GDM1 (cell line): ENCODE measurements at places on chromosomes 11 and 22.
A peak's percentile ranks its signal among the peaks of the same experiment; 100 is the strongest.

- DNase-seq, result no peak
Measured at GRCh38 chr11:32121012-32121411, 30.1 kb downstream of the RCN1 start.

- DNase-seq, result no peak
Measured at GRCh38 chr11:16605389-16605893, 133.0 kb upstream of the C11orf58 start.

DNA sequence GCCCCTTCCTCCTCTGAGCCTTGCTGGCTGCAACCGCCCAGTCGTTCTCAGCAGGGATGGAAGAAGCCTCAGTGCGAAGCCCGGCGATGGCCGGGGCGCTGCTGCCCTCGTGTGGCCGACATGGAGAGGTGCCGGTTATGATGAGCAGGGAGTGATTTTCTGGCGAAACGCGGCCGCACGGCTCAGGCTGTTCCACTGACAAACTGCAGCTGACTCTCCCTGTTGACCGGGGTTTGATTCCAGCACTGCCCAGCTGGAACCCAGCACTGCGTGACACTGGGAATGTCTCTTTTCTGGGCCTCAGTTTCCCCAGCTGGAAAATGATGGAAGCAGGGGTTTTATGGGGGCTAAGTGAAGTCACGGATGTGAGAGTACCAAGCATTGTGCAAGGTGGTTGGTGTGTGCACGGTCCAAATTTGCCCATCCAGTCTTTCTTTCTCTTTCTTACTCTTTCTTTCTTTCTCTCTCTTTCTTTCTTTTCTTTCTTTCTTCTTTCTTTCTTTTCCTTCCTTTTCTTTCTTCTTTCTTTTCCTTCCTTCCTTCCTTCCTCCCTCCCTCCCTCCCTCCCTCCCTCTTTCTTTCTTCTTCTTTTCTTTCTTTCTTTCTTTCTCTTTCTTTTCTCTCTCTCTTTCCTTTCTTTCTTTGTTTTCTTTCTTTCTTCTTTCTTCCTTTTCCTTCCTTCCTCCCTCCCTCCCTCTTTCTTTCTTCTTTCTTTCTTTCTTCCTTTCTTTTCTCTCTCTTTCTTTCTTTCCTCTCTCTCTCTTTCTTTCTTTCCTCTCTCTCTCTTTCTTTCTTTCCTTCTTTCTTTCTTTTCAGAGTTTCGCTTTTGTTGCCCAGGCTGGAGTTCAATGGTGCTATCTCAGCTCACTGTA, 25.8 kb upstream of the MPPED1 start:
- peak; percentile 73 for DNase-seq

DNA sequence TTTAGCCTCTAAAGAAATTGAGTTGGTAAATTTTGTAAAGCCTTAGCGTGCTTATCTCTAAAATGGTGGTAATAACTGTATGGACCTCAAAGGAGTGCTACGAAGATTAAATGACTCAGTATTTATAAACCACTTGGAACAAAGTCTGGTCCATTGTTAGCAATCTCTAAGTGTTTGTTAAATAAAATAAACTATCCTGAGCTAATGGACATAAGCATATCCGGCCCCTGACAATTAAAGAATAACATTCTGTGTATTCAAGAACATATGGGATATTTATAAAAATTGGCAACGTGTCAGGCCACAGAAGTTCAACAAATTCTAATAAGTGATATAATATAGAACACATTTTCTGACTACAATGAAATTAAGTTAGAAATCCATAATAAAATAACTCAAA, 71.0 kb downstream of the MYEOV start:
- DNase-seq, result no peak

DNA sequence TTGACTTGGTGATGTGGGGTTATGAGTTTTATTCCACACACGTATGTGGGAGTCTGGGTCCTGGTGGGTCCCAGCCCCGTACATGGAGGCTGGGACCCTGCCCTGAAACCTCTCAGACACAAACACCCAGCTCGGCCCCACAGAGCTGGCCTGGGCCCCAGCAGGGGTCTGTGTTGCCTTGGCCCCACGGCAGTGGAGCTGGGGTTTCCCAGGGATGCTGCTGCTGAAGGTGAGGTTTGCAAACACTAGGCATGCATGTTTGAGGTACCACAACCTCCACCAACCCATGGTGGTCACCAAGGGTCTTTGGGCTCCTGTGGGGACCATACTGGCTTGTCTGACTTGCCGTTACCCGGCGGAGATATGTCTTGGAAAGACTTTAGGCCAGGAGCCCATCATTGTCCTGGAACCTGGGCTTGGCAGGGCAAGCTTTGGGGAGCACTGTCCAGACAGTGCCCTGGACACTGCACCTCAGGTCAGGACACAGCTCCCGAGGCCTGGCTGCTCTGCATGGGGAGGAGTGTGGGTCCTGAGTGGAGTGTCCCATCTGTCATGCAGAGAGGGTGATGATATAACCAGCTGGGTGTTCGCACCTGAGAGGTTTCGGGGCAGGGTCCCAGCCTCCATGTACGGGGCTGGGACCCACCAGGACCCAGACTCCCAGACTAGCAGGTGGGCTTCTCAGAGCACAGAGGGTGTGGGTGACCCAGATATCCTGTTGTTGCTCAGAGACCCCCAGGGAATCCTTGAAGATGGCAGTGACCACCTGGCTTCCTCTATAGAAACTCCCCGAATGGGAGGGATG, 63.3 kb downstream of the KCNQ1 start:
- no peak for DNase-seq

- no peak for DNase-seq
Measured at GRCh38 chr11:122261546-122261945, 145.5 kb upstream of the BLID start.

- no peak for DNase-seq
Measured at GRCh38 chr11:126748793-126749192, 251.8 kb downstream of the KIRREL3 start.

DNA sequence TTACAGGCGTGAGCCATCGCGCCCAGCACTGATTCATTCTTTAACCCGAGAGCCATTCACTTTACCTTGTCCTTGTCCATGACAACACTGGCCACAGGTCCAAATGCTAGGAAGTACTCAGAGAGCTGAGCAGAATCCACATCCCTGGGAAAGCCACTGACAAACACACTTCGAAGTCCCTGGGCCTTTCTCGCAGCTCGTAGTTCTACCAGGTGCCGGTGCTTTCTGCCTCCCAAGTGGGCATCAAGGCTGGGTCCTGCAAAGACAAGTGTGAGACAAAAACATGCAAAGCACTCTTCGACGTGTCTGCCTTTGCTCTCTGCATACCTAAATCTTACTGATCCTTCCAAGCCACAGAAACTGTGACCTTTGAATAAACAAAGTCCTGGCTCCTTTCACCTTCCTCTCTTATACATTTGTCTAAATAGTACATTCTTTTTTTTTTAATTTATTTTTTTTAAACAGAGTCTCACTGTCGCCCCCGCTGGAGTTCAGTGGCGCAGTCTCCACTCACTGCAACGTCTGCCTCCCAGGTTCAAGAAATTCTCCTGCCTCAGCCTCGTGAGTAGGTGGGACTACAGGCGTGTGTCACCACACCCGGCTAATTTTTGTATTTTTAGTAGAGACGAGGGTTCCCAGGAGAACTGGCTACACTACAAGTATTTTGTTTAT, 2.2 kb downstream of the TUT1 start:
- DNase-seq, result no peak

DNA sequence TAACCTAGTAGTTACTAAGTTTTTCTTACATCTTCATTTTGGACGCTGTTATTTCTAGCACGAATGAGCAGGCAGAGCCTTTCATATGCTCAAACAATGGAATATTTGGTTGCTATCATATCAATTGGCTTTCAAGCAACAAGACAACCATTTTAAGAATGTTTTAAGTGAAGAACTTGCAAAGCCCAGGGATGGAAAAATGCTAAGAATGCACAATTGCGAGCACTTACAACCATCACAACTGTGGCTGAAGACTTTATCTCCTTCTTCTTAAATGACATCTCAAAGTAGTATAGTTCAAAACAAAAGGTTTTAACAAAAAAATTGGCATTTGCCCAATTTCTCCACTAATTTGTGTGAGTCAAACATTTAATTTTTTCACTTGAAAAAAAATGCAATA, 8.3 kb upstream of the MMP1 start:
- no peak for DNase-seq

DNA sequence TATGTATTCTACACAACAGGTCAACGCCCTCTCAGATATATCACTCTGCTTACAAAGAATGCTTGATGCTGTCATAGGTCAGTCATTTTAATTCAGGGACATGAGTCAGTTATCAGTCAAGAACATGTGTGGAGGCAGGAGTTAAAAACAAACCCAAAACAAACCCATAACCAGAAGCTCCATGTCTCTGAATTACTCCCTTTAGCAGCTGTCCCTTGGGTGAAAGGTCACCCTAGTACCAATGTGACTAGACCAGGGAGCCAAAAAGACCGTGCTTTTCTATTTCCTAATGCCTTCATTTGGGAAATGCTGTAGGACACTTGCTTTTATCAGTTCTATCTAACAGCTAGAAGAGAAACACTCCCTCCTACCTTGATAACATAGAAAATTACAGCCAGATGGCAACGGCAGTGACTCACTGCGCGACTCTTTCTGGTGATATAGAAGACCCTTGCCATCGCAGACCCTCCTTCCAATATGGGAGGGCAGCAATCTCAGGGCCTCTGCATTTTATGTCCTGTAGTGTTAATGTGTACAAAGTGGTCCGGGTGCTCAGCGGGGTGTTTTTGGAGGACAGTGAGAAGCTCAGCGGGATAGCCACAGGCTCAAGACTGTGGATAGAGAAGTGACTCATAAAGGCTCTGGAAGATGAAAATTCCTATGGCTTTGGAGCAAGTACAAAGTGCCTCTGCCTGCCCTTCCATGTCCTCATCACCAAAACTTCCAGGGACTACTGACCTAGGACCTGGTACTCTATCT, 24.8 kb downstream of the APOL5 start:
- no peak for DNase-seq

GRCh38 chr11:68839054-68839865, 2.5 kb downstream of the CPT1A start:
- peak; percentile 97 for DNase-seq

DNA sequence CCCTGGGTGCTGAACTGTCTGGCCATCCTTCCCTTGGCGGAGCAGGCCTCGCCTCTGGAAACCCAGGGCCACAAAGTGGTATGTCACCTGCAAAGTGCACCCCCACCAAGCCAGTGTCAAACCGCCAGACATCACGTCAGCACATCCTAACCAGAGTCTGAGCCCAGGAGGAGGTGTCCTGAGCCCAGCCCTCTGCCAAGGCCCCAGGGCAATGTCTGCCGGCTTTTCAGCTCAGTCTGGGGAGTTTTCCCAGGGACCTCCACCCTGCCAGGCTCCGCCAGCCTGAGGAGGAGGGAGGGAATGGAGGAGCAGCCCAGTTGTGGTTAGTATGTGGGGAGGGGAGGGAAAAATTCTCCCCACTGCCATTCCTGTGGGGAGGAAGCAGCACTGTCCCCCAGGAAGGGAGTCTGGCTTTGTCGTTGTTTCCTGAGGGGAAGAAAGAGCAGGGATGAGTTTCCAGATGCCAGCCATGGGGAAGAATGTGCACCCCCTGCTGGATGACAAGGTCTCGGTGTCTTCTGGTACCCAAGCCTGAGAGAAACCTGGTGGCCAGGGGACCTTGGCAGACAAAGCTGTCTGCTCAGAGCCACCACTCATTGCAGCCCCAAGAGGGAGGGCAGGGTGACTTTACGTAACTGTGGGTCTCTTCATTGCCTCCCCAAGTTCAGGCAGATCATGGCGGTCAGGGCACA, 81.4 kb upstream of the CD82 start:
- DNase-seq, result no peak

DNA sequence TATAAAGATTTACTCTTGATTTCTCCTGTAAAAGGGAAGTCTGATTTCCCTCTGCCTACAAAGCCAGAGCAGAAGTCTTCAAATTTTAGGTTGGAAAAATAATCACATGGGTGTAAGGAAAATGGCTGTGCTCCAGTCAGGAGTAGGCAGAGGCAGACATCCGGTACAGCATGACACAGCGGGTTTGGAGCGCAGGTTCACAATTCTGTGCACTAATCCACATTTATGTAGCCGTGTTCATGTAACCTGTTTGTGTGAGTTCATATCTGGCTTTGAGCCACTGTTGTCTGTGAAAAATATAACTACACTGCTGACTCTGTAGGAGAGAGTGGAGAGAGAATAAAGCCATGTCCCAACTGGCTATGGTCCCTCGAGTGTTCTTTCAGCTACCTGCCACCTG, 248.0 kb downstream of the CASP12 start:
- no peak for DNase-seq

GRCh38 chr22:24338726-24339451, 68.3 kb downstream of the SPECC1L start:
- no peak for DNase-seq

- DNase-seq, result no peak
Measured at GRCh38 chr11:6201481-6201880, 2.5 kb downstream of the OR52W1 start.

DNA sequence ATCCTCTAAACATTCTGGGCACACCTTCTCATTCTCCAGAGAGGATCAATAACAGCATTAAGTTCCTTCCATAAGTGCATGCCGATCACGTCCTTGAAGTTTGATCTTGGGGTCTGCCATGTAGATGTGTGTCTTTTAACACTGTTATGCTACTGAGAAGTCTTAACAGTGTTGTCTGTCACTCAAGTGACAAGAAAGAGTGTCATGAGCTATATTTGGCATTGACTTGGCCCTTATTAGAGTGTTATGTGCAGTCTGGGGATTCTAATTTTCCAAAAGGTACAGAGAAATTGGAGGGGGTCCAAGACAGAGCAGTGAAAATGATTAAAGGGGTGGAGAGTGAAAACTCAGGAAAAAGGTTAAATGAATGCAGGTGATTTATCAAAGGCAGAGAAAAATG, 107.1 kb upstream of the OPCML start:
- no peak for DNase-seq

DNA sequence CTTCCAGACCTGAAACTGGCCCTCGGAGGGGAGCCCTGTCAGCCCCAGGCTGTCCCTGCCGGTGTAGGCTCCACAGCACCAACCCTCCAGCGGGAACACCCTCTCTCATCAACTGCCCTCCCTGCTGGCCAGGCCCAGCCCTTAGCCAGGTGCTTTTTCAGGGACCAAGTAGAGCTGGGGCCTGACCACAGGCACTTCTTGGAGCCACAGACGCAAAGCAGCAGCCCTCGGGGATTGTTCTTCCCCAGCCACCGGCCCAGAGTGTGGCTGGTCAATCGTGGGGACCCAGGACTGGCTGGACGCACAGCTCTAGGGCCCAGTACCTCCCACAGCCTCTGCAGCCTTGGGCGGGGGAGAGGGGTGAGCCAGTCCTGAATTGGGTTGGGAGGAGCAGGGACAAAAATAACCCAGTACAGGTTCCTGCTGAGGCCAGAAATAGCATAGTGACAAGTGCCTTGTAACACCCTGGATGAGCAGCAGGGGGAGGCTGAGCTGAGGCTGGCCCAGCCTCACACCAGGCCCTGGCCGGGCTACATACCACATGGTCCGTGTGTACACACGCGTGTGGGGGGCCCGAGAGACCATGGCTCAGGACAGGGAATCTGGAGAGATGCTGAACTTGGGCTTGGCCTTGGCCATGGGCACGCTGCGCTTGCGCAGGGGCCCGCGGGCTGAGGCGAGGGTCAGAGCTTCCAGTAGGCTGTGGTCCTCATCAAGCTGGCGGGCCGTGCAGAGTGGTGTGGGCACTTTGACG, 2.0 kb downstream of the KCNJ11 start:
- peak; percentile 38 for DNase-seq

DNA sequence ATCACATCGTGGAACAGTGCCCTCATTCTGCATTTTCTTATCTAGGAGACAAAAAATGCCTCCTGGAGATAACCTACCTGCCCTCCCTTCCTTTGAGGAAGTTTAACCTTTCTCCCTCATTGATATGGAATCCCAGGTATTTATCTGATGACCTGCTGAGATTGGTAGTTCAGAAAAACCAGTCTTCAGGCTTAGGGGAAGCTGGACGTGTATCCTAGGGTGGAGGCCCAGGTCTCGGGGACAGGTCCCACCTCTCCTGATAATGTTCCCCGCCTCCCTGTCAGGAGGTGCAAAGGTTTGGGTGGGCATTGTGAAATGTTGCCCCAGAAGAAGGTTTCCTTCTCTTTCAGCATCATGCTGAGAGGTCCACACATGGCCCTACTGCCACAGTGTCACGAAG, 186.9 kb upstream of the NAV2 start:
- no peak for DNase-seq
